Heart right ventricle (tissue), 16 donors: ENCODE measurements at places on chromosomes 5 and 9. TPM values are rescaled to one million over a fixed set of nuclear protein-coding genes. Genes with fewer than 3 reads are reported as not detected.

MROH2B gene
- not detected for polyA plus RNA-seq

DNA sequence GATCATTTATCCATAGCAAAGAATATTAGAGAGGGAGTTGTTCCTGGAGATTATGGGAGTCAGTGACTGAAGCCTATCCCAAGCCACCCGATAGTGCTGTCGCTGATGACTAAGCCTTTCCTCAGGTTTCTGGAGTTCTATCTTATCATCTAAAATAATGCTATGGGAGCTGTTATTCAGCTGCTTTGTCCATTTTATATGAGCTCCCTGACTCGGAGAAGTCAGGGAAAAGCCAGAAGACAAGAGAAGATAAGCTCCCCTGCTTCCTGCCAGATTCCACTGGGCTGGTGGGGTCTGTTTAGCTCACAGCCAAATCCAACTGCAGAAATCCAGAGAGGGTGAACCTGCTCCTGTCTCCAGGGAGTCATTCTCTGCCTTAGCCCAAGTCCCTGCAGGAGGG lies 148.2 kb downstream of the DROSHA start:
- no peak for DNase-seq
- H3K27ac ChIP-seq: no peak overlapping the region
- H3K27me3 ChIP-seq: no peaks in the 10 kb centered on the region
- no peaks in the 10 kb centered on the region for H3K36me3 ChIP-seq
- no peaks in the 10 kb centered on the region for H3K4me1 ChIP-seq

DNA sequence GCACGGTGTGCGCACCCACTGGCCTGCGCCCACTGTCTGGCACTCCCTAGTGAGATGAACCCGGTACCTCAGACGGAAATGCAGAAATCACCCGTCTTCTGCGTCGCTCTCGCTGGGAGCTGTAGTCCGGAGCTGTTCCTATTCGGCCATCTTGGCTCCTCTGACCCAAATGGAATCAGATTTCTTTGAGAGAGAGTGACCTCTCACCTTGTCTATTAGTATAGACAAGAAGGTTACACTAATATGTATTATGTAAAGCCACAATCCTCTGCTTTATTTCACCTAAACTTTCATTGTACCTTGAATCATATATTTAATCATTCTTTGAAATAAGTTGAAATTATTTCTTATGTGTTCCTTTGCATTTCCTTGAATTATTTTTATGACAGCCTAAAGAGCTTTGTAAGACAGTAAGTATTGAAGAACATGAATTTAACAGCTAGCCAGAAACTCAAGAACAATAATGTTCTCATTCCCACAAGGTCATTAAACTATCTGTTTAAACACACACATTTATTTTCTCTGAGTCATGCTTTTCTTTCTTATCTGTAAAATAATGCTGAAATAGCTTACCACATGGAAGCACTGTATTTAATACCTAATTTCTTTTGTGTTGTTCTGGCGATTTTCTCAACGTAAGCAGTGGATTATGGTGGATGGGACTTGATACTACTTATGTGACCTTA lies 91.8 kb upstream of the DMRTA1 start:
- no peak overlapping the region for H3K4me3 ChIP-seq
- H3K36me3 ChIP-seq: no peaks in the 10 kb centered on the region
- no peaks in the 10 kb centered on the region for H3K27me3 ChIP-seq
- H3K27ac ChIP-seq: no peak overlapping the region

DNA sequence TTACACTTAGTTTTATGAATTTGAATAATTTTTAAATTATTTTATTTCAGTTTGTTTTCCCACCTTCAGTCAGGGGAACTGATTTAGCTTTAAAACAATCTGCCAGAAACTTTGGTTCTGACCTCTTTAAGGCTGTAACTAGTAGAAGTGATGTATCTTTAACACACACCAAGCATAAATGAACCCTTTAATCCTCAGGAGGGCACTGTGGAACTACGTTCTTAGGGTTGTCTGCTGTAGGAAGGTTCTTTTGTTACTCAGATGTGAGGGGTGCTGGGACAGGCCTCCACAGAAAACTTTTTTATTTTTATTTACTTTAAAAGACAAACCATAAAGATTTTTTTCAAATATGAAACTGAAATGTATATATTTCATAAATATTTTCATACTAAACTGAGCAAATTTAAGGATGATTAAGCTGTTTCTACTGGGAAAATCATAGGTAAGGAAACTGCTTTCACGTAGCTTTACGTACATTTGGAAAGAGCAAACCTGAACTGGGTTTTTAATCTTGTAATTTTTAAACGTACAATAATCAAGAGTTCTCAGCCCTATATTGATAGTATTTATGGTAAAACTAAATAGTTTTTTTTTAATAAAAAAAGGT lies 5.3 kb downstream of the KLF4 start:
- H3K36me3 ChIP-seq: no peaks in the 10 kb centered on the region
- H3K27me3 ChIP-seq: no peaks in the 10 kb centered on the region
- DNase-seq: peak; percentile 55
- peak overlapping the region; percentile 3 for H3K27ac ChIP-seq

DNA sequence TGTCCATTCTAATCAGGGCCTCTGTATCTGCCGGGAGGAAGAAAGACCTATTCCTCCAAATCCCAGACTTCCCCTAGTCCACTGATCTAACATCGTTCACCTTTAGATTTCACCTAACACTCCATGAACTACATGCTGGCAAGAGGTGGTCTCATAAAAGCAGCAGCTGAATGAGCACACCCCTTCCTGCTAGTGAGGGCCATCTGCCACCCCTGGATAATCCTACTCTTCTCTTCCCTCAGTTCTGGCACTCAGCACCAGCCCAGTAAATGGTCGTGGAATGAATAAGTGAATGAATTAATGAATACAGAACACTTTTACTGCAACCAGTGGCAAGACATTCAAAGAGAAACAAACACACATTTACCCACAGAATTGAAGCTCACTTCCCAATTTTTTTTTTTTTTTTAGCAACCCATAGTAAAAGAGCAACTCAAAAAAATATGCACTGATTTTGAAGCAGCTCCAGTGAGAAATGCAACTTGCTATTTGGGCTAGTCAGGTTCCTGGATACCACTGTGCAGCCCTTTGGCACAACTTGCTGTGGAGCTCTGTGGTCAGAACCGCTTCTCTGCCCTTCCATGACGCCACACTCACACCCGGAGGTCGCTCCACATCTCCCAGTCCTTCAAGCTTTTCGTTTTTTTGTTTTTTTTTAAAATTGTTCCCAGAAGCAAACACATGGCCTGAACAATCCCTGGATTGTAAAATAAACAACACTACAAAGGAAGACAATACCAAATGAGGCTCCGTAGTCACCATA lies 6.2 kb downstream of the RNF183 start:
- no peak for DNase-seq
- no peaks in the 10 kb centered on the region for H3K36me3 ChIP-seq
- no peaks in the 10 kb centered on the region for H3K27me3 ChIP-seq
- H3K4me3 ChIP-seq: no peak overlapping the region

PDE6A gene
- 0.06 TPM for polyA plus RNA-seq

- no peak overlapping the region for H3K4me3 ChIP-seq
- H3K36me3 ChIP-seq: peaks cover 57% of the 10 kb centered on the region
- DNase-seq: peak; percentile 16
- H3K27me3 ChIP-seq: no peaks in the 10 kb centered on the region
- H3K27ac ChIP-seq: no peak overlapping the region
- peaks cover 3% of the 10 kb centered on the region for H3K4me1 ChIP-seq
Observed at GRCh38 chr5:147391781-147392180, 118.1 kb downstream of the DPYSL3 start.

- no peak overlapping the region for H3K4me3 ChIP-seq
- no peaks in the 10 kb centered on the region for H3K36me3 ChIP-seq
- H3K27me3 ChIP-seq: no peaks in the 10 kb centered on the region
- H3K27ac ChIP-seq: no peak overlapping the region
- no peak for DNase-seq
- no peaks in the 10 kb centered on the region for H3K4me1 ChIP-seq
Observed at GRCh38 chr5:69285448-69286116, 47.0 kb downstream of the CCDC125 start.
